Thyroid gland (tissue), 4 donors: ENCODE measurements at places on chromosomes 13 and 19. TPM values are rescaled to one million over a fixed set of nuclear protein-coding genes. Genes with fewer than 3 reads are reported as not detected.

Gene DIAPH3
- 0.10 TPM for total RNA-seq

Gene GPR12
- 0.33 TPM for total RNA-seq

GRCh38 chr19:28137772-28138171, 1075.2 kb downstream of the UQCRFS1 start:
- no peak overlapping the region for H3K4me3 ChIP-seq
- no peak overlapping the region for H3K27ac ChIP-seq
- DNase-seq = no peak
- H3K27me3 ChIP-seq = no peaks in the 10 kb centered on the region
- no peaks in the 10 kb centered on the region for H3K4me1 ChIP-seq

DNA sequence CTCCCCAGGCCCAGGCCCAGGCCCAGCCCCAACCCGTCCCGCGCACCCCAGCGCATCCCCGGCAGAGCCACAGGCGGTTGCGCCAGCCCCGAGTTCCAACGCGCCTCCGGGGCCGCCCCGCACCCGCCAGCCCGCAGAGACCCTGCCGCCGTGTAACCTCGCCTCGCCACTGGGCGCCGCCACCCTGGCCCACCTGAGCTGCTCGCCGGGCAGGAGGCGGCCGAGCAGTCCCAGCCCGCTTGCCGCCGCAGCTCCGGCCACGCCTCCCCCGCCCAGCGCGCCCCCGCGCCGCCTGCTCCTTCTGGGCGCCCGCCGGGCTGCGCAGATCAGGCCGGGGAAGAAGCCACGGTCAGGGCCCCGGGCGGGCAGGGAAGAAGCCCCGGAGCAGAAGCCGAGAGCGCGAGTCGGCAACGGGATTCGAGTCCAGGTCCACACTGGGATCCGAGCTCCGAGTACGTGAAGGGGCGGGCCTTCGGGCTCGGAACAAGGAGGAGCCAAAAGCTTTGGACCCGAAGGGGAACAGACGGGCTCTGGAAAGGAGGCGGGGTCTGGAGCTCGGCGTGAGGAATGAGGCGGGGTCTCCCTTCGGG, at the start of gene MBOAT7:
MBOAT7 (minus strand) TSS at position 436 of the 590 bp plus-strand sequence. CDS start 1,072 bp downstream, outside the sequence.
- H3K27me3 ChIP-seq = no peaks in the 10 kb centered on the region
- DNase-seq = no peak
- peaks cover 19% of the 10 kb centered on the region for H3K4me1 ChIP-seq

Gene IGFL1
- not detected for total RNA-seq

GRCh38 chr13:107824635-107825034, 390.7 kb downstream of the LIG4 start:
- H3K4me3 ChIP-seq = no peak overlapping the region
- H3K4me1 ChIP-seq = no peaks in the 10 kb centered on the region
- no peak overlapping the region for H3K27ac ChIP-seq
- H3K36me3 ChIP-seq = no peaks in the 10 kb centered on the region

Gene SLAIN1
- total RNA-seq = 25.4 TPM

DNA sequence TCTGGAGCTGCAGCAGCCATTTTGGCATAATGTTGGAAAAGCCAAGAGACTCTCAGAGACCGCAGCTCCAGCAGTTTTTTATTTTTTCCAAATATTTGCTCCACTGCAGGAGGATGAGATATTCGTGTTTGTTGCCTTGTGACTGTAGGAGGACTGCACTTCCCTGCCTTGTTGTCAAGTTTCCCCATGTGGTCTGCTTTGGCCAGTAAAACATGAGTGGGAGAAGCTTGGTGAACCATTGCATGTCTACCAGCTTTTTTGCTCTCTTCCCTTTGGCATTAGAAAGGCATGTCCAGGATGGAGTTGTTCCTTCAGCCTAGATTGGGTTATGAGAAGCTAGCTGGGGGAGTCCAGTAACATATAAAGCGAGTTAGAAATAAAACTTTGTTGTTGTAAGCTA, 47.7 kb upstream of the ALOX5AP start:
- no peaks in the 10 kb centered on the region for H3K4me1 ChIP-seq
- DNase-seq = no peak
- no peak overlapping the region for H3K4me3 ChIP-seq
- H3K27ac ChIP-seq = no peak overlapping the region

DNA sequence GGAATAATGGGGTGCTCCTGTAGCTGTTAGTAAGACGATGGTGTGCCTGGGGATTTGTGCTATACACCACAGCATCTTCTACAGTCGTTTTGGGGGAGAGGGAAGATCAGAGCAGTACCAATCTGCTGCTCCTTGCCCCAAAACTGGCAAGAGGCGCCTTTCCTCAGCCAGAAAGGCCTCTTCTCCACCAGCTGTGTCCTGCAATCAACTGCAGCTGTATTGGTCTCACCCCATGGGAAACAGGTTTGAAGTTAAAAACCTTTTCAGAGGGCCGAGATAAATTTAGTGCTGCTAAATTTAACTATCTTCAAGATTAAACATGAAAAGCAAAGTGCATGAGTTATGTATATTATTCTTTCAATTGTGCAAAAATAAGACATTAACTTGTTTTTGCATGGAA, 1.2 kb upstream of the RNASEH2B start:
- peaks cover 41% of the 10 kb centered on the region for H3K4me1 ChIP-seq
- no peaks in the 10 kb centered on the region for H3K36me3 ChIP-seq
- no peak overlapping the region for H3K4me3 ChIP-seq
- H3K27me3 ChIP-seq = no peaks in the 10 kb centered on the region
- H3K27ac ChIP-seq = no peak overlapping the region
- DNase-seq = no peak

DNA sequence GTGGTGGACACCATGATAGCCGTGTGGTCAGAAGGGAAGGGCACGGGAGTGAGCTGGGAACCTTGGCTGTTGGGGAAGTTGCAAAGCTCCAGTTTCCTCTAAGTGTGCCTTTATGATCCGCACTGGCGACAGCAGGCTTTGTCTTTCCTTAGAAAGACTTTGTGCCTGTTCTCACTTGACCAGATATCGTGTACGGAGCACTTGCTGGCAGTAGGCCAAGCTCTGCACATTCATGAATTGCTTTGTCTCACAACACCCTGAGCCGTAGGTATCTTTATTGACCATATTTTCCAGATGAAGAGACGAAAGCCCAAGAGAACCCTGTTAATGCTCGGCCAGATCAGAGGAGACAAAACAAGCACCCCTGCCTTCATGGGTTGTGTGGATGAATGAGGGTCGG, 15.1 kb downstream of the CUL4A start:
- no peaks in the 10 kb centered on the region for H3K27me3 ChIP-seq
- H3K4me3 ChIP-seq = no peak overlapping the region
- no peak for DNase-seq

Gene WDR62
- total RNA-seq = 1.8 TPM

- no peak for DNase-seq
- no peak overlapping the region for H3K4me3 ChIP-seq
- no peaks in the 10 kb centered on the region for H3K4me1 ChIP-seq
- no peak overlapping the region for H3K27ac ChIP-seq
- H3K27me3 ChIP-seq = no peaks in the 10 kb centered on the region
- no peaks in the 10 kb centered on the region for H3K36me3 ChIP-seq
Measured at GRCh38 chr13:41528021-41528420, 70.7 kb downstream of the RGCC start.

Gene NCR1
- not detected for total RNA-seq

DNA sequence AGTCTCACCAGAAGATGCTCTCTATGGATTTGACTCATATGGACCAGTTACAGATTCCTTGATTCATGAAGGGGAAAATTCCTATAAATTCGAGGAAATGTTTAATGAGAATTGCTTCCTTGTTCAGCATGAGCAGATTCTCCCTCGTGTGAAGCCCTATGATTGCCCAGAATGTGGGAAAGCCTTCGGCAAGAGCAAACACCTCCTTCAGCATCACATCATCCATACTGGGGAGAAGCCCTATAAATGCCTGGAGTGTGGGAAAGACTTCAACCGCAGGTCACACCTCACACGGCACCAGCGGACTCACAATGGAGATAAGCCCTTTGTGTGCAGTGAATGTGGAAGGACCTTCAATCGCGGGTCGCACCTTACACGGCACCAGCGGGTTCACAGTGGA, 10.7 kb downstream of the ZNF460 start:
- no peak overlapping the region for H3K4me3 ChIP-seq
- peaks cover 72% of the 10 kb centered on the region for H3K36me3 ChIP-seq
- H3K4me1 ChIP-seq = no peaks in the 10 kb centered on the region
- H3K27me3 ChIP-seq = no peaks in the 10 kb centered on the region
- no peak overlapping the region for H3K27ac ChIP-seq
- DNase-seq = no peak

GRCh38 chr13:110319774-110320509, 12.9 kb downstream of the COL4A2 start:
- H3K4me3 ChIP-seq = no peak overlapping the region
- no peaks in the 10 kb centered on the region for H3K27me3 ChIP-seq
- peaks cover 86% of the 10 kb centered on the region for H3K4me1 ChIP-seq
- peak; percentile 81 for DNase-seq
